ENCODE measurements at places on chromosomes 3 and 15.

DNA sequence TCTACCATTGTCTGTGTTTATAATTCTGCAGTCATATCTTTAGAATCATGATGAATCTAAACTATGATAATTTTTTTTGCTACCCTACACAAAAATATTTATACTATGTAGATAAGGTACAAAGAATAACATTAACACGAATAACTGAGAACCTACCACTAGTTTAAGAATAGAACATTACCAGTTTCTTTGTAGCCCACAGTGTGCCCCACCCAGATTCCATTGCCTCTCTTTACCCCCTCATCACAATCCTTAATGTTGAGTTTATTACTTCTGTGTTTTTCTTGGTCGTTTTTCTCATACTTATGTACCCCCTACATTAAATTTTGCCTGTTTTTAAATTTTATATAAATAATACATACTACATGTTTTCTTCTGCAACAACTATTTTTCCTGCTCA, 140.5 kb downstream of the BBX start:
- no peak overlapping the region for H3K27ac ChIP-seq
- H3K36me3 ChIP-seq = no peaks in the 10 kb centered on the region
- H3K4me3 ChIP-seq = no peak overlapping the region
- no peak for DNase-seq
- H3K4me1 ChIP-seq = peaks cover 5% of the 10 kb centered on the region

GRCh38 chr15:66452971-66453580, 44.5 kb downstream of the SNAPC5 start:
- no peaks in the 10 kb centered on the region for H3K4me1 ChIP-seq
- H3K27ac ChIP-seq = no peak overlapping the region
- DNase-seq = no peak
- no peaks in the 10 kb centered on the region for H3K27me3 ChIP-seq

DNA sequence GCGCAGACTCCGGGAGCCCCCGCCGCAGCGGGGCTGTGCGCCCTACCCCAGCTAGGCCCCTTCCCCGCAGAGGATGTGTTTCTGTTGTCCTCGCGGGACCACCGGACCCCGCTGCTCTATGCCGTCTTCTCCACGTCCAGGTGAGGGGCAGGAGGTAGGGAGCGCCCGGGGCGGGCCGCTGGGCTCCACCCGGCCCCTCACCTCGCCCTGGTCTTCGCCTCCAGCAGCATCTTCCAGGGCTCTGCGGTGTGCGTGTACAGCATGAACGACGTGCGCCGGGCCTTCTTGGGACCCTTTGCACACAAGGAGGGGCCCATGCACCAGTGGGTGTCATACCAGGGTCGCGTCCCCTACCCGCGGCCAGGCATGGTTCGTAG, 4.7 kb downstream of the SEMA3B start:
- no peaks in the 10 kb centered on the region for H3K36me3 ChIP-seq
- H3K4me3 ChIP-seq = no peak overlapping the region
- H3K4me1 ChIP-seq = peaks cover 3% of the 10 kb centered on the region
- no peak for DNase-seq
- H3K27me3 ChIP-seq = peaks cover 11% of the 10 kb centered on the region
- no peak overlapping the region for H3K27ac ChIP-seq

GRCh38 chr3:143337387-143337786, 217.8 kb downstream of the CHST2 start:
- H3K36me3 ChIP-seq = no peaks in the 10 kb centered on the region
- no peaks in the 10 kb centered on the region for H3K27me3 ChIP-seq
- DNase-seq = no peak
- no peaks in the 10 kb centered on the region for H3K4me1 ChIP-seq

DNA sequence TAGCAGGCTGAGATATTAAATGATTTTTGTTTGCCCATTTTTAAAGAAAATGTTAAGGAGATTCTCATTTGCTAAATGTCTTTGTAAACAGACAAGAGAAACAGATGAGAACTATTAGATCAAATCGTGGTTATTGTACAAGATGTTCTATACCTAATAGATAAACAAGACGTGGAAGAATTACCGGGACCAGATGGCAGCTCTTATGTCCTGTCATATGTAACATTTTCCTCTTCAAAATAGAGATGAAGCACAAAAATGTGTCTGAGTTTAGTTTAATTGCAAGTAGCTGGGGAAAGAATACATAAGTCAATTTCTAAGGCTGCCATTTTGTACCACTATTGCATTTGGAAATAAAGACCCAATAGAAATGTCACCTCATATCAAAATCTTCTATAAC, 553.7 kb downstream of the TUSC7 start:
- H3K4me1 ChIP-seq = no peaks in the 10 kb centered on the region
- no peak overlapping the region for H3K4me3 ChIP-seq
- H3K27me3 ChIP-seq = no peaks in the 10 kb centered on the region
- no peak for DNase-seq

All from mesendoderm (in vitro differentiated cells).